Stimulated activated naive CD8-positive, alpha-beta T cell treated with anti-CD3 and anti-CD28 coated beads, Interleukin-15, amount 100 ng/mL, for 72 hours (primary cell): ENCODE measurements at places on chromosomes 7 and 10.

GRCh38 chr10:94785211-94785610, 22.7 kb downstream of the CYP2C19 start:
- no peak for DNase-seq

DNA sequence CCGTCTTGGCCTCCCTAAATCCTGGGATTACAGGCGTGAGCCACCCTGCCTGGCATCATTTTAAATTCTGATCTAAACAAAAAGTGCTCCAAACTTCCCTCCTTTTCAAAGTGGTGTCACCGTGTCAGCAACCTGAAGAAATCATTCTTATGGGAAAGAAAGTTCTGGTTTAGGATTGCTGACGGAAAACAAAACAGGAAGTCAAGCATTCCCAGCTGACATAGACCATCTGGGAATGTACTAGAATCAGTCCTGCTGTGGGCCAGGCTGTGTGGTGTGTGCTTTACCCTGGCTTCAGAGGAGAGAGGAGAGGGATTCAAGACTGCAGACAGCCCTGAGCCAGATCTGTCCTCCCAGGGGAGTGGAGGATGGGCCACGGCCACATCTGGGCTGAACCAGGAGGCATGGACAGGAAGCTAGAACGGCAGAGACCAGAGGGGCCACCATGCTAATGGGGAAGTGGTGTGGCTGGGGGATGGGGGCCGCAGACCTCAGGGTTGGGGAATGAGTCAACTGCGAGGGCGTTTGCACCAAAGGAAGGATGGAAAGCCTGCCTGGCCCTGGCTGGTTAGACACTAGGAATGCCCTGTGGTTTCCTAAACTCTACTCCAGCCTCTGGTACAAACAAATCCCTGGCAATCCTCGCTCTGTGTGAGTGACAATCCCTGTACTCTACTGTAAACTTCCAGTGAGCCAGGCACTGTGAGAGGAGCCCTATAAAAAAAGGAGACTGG, 16.7 kb upstream of the CLIP2 start:
- peak; percentile 25 for DNase-seq

GRCh38 chr10:124151466-124152095, 58.2 kb upstream of the CHST15 start:
- no peak for DNase-seq

- no peak for DNase-seq
Observed at GRCh38 chr7:32147546-32148268, 77.5 kb upstream of the PDE1C start.

DNA sequence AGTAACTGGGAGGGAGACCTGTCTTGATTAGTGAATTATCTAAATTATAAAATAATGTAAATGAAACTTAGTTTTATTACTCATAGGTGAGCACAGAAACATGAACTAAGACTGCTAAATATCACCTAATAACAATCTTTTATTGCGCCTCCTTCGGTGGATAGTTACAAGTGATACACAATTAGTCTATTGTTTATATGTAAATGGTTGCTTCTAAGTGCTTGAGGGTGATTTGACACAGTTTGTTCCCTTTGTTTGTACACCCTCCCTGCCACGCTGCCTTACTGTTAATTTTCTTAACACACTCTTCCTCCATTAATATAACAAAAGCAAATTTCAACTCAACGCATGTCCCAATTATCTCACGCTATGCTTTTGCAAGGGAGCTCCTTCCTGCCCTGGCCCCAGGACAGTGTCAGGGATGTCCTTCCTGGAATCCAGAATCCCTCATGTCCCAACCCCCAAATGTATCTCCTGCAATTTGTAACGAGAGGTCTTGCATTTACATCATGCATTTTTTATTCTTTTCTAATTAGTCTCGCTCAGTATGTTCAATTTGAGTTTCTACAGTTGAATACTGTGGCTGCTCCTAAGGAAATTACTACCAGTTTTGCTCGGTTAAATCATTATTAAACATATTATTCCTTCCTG, 4.2 kb downstream of the NPSR1 start:
- no peak for DNase-seq

DNA sequence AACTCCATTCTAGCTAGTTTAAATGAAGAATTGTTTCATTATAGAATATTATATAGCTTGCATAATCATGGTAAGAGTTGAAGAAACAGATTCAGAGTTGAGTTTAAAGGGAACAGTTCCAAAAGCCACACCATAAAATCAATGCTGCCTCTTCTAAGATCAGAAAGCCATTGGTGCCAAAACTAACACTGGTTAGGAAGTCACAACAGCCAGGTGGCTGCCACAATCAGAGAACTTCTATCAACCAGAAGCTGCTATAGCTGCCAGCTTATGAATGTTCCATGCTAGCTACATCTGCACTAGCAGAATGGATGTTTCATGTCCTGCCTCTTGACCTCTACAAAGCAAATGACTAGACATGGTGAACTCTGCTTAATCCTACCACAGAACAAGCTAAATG, 583.1 kb upstream of the LRRN3 start:
- DNase-seq: no peak

DNA sequence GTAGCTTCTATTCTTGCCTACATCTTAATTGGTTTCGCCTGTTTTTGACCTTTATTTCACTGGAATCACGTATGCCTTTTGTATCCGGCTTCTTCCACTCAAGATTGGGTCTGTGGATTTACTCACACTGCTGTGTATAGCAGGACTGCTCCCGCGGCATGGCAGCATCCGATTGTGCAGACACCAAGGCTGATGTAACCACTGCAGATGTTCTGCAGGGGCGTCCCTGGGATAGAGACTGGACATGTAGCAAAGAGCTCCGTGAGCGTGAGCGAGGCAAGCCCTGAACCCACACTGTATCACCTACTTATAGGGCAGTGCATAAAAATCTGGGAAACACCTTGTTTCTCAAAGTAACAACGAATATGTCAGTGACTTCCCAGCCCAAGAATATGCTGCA, 11.4 kb upstream of the IDI2 start:
- no peak for DNase-seq

DNA sequence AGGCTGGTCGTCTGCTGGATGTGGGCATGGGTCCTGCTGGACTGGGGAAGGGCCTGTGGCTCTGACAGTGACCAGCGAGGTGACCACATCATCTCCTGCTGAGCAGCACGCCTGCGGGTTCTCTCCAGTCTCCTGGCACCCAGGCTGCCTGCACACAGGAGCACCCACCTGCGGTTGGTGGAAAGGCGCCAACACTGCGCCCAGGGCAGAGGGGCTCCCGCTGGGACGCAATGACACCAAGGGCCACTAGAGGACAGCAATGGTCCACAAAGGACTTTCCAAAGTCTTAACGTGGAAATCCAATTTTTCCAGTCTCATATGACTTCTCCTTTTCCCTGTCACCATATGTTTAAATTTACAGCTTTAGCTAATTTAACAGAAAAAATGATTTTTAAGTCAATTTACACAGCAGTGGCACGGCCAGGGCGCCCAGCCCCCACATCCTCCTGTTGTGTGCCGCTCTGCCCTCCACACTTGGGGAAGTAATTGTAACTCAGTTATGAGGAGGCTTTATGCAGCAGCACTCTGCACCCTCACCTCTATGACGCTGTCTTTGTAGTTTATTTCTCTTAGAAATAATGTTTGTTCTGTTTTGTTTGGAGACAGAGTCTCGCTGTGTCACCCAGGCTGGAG, 38.1 kb downstream of the CFAP46 start:
- DNase-seq: peak; percentile 32
